ENCODE measurements at places on chromosomes 7 and 10.

DNA sequence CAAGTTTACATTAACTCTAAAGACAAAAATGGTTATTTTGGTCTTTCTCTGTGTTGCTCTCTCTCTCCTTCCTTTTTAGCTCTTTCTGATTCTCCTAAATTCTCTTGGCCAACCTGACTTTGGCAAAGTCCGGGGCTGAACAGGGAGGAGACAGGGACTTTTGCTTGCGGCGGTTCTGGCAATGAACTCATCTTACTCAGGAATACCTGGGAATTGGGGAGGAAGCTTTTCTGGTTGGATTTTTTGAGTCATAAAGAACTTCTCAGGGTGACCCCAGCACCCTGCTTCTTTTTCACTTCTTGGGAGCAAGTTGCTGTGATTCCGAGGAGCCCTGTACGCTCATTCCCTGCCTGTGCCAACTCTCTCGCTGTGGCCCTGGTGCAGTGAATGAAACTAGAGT, 16.0 kb downstream of the GATA3 start:
- no peak for DNase-seq

- DNase-seq: no peak
Measured at GRCh38 chr10:52923520-52923919, 150.9 kb upstream of the MBL2 start.

DNA sequence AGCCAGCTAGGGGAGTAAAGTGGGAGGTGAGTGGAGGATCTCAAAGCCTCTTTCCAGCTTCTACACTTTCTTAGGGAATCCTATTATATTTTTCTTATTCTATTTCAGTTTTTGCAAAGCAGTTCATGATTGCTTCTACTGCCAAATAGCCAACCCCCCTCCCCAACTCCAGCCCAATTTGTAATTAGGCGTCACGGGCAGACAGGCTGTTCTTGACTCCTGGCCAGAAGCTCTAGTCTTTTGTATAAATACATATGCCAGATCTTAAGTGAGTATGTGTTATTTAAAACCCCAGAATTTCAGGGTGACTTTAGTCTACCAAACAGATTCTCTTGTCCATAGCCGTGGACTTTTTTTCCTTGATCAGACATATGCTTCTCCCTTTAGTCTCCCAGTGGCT, 255.2 kb downstream of the BUB3 start:
- DNase-seq: no peak

GRCh38 chr7:30665043-30665442, 17.2 kb downstream of the CRHR2 start:
- DNase-seq: no peak

DNA sequence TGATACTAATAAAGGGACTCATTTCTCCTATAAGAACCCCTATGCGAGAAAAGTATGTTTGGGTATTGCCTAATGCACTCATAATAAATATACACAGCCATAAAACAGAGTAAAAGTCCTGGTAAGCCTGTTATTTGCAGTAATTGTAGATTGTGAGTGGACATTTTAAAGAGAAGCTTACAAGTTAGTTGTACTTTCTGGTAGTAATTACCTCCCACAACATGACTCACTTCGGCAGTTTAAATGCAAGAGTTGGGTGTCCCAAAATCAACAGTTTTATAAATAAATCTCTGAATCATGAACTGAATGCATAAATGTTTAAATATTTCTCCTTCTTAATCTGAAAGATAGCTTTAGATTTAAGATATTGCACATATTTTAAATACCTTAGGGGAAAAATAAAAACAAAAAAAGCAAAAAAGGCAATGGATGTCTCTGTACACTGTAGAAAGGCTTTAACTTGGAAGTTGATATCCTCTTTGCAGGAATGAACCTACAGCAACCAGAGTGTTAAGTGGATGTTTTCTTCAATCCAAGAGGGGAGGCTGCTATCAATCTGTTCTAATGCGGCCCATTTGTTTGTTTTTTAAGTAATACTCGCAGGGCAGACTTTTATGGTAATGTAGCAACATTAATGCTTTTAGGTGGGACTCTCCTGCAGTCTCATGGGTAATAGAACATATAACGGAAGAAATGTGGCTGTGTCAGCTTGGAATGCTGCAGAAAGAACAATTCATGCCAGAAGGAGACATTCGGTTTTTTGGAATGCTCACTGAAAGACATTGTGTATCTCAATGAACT, 57.3 kb upstream of the ZEB1 start:
- DNase-seq: no peak

DNA sequence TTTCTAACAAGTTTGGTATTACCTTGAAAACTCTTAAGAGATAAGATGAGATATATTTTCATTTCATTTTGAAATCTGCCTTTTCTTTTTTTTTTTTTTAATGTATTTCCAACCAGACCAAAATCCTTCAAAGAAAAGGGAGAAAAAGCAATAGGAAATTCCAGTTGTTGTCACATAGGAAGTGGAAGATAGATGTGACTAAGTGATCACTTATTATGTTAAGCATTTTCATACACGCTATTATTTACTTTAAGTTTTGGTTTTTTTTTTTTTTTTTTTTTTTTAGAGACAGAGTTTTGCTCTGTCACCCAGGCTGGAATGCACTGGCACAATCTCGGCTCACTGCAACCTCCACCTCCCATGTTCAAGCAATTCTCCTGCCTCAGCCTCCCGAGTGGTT, 197.2 kb upstream of the FRMD4A start:
- no peak for DNase-seq

GRCh38 chr7:135205850-135206249, 5.5 kb downstream of the WDR91 start:
- DNase-seq: no peak

DNA sequence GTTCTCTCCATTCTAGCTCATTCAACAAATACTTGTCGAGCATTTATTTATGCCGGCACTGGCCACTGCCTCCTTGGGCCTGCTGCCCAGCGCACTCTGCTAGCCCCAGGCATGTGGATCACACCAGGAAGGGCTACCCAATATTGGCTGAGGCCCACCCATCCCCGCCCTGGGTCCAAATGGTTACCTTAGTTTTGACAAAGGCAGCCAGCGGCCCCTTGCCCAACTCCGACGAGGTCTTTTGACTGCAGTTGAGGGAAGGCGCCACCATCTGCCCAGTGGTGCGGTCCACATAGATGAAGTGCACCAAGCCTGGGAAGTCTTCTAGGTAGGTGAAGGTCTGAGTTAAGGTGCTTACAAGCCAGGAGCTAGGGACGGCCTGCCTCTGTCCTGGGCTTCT, 7.2 kb upstream of the PYROXD2 start:
- no peak for DNase-seq

DNA sequence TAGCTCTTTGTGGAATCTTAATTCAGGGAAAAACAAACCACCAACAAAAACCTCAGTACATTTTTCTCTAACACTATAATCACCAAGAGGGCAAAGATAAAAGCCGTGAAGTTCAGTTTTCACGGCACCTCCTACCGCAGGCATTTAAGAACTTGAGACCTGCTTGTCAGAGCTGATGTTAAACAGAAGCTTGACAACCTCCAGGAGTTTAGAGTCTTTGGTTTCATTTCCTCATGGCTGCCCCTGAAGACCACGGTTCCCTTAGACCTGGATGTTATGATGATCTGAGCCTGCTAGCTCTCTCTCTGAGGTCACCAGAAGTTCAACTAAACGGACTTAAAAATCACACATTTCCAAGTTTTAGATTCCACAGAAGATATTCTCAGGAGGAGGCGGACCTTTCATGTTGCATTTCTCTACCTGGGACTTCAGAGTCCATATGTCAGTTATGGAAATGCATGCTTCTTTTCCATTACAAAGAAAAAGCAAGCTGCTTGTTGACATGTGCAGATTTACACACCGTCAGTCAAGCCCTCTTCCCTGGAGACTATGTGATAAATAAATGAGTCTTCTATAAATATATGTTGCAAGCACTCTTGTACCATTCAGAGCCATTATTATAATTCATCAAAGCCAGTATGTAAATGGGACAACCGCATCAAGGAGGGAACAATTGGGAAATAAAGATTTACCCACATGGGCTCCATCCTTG, 258.0 kb downstream of the GFRA1 start:
- DNase-seq: no peak

DNA sequence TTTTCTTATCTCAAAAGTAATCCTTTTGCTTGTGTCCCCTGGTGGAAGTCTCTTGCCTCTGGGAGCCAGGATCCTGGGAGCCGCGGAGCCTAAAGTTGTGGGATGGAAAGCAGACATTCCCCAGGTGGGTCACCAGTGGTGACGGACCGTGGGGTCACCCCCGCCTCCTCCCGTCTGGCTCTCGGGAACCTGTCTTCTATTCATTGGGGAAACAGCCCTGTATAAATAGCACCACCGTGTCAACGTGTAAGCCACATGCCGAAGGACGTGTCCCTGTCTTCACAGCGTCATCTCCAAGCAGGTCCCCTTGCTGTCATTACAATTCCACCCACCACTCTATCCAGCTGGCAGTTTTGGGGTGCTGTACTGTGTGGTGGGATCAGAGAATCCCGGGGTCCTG, 87.5 kb downstream of the ELFN1 start:
- no peak for DNase-seq

DNA sequence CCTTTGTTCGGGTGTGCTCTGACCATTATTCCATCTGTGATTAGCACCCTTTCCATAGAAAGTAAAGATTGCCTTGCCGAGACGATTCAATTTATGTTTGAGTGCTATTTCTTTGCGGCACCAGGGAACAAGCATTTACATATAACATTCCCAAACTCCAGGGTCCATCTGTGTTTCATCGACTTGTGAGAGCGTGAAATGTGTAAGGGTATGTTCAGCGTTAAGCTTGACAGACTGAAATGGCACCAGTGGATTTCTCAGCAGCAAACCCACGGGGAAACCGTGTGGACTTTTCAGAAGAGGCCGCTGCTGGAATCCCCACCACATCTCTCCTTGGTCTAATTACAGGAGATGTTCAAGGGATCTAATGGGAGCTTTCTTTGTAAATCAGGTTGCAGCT, 270.5 kb downstream of the TCERG1L start:
- no peak for DNase-seq

GRCh38 chr7:135165862-135166261, 4.6 kb downstream of the CYREN start:
- no peak for DNase-seq

GRCh38 chr10:108902619-108903285, 1020.6 kb downstream of the XPNPEP1 start:
- DNase-seq: no peak

- no peak for DNase-seq
Measured at GRCh38 chr10:15579605-15580004, 140.1 kb downstream of the ITGA8 start.

- DNase-seq: no peak
Measured at GRCh38 chr7:96116173-96116572, 205.7 kb downstream of the SLC25A13 start.

GRCh38 chr7:66837007-66837406, 84.0 kb upstream of the TMEM248 start:
- DNase-seq: no peak

DNA sequence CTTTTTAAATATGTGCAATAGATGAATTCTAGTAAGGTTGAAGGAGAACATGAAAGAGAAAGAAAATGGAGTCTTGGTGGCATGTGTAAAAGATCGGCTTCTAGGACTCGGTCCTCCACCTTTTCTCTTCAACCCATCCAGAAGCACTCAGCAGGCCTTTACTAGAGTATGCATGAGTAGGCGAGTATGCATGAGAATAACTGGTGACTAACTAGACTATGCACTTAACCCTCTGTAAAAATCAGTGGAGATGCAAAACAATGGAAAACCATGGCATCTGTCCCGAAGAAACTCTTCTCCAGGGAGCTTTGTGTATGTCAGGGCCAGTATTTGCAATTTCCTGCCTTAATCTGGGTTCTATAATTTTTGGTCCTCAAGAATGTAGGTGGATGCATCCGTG, 40.0 kb upstream of the GRB10 start:
- DNase-seq: no peak

DNA sequence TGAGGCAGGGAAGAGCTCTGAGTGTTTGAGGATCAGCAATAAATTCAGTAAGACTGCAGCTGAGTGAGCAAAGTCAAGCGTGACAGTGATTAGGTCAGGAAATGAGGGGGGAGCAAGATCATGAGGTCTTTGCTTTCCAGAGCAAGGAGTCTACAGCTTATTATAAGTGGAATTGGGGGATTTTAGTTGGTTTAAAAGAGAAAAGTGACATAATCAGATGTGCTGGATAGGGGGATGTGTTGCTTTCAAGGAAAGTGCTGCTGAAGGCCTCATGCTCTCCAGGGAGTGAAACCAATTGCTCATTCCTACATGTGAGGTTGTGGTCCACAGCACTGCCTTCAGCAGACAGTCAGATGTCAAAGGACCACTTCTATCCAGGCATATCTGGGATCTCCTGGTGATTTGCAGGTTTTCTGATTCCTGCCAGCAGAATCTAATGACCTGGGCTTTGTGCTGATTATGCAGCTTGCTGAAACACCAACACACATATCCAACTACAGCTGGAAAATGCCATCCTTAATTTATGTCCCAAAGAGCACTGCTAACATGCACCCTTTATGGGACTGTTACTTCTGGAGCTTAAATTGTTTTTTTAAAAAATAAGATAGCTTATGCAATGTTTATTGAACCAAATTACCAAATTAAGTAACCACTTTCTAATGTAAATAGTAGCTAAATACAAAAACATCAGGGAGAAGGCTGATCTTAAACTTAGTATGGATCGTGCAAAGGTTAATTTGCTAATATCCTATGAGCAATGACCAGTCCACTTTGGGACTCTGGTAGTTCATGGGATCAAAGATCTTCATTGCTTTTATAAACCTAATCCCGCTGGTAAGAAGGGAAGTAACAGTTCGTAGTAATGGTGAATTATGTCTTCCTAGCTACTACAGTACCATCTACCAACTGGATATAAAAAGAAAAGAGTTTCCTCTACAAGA, 607.6 kb downstream of the KCNMA1 start:
- no peak for DNase-seq

DNA sequence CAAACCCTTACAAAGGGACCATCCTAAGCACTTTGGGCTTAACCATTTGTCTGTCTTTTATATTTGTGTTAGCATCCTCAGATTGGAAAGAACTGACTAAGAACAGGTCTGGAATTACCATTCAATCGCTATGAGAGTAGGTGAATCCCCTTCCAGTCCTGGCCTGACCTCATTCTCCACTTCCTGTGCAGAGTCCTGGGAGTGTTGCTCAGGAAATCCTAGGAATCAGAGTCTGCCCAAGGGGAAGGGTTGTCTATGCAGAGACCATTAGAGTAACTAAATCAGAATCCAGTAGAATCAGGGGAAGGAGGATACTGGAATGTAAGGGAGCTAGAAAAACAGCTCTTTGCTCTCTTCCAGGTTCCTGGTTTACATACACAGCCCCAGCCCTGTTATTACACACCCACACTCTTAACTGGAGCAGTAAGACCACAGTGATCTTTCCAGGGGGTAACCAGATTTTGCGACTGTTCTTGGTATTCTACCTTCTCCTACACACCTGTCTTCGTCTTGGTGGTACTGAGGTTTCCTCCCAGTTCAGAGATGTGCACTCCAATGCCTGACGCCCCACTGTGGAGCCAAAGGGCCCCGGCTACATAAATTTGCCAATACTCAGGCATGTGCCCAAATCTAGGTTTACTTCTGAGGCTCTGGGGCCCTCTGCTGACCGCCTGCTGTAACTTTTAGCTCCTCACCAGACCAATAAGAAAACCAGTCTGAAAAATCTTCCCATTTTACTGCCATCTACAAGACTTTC, 103.7 kb downstream of the RNF216 start:
- DNase-seq: no peak

All from NCI-H748 treated with DMSO at 0.1 percent for 48 hours (cell line).